ENCODE measurements at places on chromosomes 11 and 22.

DNA sequence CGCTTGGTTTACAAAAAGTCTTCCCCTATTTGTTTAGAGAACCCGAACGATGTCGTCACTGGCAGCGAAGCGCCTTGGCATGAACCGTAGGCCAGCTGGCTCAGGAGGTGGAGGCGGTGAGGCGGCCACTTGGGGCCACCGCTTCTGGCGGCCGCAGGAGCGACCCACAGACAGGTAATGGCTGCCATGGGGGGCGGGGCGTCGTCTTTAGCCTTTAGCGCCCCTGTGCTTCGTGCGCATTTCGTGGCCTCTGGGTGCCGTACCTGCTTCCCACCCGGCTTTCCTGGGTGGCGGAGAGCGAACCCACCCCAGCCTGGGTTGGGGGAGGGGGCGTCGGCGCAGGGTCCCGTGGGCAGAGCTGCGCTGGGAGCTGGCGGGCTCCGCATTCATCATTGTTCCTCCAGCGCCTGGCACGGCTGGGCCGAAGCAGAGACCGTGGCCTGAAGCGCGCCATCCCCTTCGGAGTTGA, 469 bp upstream of the OSBP2 start:
- DNase-seq: no peak

DNA sequence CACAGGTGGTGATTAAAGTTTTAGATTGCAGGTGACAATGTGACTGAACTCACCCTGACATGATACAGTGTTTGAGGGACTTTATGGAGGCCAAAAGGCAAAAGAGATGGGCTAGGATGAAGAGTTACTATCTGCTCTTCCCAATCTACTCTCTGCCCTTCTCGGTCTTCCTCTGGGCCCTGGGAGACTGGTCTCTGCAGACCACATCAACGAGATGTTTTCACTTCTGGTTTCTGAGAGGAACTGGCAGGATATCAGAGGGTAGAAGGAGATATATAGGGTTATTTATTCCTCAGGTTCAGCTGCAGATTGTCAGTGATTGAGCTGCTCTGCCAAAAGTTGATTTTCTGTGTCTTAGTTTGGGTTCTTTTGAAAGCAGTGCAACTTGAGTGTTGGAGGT, 32.4 kb upstream of the CD44 start:
- no peak for DNase-seq

DNA sequence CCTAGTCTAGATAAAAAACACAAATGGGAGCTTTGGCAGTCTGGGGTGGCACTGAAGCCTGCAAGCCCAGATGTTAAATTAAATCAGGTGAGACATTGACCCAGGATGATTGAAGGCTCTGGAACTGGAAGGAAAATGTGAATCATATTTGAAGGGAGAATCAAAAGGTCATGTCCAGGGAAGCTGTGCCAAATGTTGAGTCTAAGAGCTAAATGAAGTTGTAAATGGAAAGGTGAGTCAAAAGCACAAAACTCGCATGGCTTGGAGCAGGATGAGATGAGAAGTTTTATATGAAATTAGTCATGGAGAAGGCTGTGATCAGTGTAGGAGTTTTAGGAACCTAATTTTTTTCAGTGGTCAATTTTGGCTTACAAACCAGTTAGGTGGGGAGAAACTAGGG, 301.1 kb downstream of the BLID start:
- DNase-seq: no peak

- no peak for DNase-seq
Observed at GRCh38 chr11:112751329-112751728, 209.9 kb upstream of the NCAM1 start.

DNA sequence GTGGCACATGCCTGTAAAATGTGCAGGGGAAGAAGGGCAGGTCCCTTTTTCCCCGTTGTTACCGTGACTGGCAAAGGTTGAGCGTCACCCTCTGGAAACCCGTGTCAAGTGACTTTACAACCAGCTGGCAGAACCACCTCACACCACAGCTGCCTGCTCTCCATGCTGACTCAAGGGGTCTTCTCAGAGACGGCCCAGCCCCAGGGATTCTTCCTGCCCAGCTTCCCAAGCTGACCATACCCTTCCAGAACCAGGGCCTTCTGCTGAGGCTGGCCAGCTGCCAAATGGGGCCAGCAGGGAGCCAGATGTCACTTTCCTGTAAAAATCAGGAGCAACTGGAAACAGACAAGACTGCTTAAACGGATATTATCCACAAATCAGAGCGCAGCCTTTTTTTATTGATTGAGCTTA, 6.3 kb downstream of the PC start:
- no peak for DNase-seq

DNA sequence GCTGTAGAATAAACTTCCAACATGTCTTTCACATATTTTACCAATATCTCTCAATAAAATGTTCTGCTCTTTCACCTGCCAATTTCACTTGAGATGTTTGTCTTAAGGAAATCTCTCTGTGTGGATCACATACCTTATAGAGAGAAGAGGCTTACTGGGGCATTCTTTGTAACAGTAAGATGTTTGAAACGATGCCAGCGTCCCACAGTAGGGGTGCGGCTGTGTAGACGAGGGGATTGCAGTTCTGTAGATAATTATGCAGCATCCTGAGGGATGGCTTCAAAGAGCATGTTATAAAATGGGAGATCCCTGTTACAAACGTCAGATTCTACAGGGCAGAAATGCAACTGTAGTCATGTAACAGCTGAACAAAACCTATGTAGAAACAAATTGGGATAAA, 200.0 kb downstream of the TBC1D22A start:
- DNase-seq: no peak

DNA sequence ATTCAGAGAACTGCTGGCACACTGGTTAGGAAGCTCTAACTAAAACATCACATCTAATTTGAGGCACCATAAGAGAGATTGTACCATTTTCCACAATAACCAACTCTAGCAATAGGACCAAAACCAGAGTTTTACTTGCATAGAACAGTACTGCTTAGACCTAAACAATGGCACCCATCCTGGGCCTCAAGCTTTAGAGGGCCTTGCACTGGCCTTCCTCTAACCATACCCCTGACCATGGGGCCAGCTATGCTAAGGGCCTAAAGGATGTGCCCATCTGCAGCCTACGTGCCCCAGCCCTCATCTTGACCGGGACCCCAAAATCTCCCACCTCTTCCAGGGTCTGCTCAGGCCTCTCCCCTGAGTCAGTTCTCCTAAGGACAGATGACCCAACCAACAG, 74.4 kb upstream of the ARHGAP32 start:
- DNase-seq: no peak

DNA sequence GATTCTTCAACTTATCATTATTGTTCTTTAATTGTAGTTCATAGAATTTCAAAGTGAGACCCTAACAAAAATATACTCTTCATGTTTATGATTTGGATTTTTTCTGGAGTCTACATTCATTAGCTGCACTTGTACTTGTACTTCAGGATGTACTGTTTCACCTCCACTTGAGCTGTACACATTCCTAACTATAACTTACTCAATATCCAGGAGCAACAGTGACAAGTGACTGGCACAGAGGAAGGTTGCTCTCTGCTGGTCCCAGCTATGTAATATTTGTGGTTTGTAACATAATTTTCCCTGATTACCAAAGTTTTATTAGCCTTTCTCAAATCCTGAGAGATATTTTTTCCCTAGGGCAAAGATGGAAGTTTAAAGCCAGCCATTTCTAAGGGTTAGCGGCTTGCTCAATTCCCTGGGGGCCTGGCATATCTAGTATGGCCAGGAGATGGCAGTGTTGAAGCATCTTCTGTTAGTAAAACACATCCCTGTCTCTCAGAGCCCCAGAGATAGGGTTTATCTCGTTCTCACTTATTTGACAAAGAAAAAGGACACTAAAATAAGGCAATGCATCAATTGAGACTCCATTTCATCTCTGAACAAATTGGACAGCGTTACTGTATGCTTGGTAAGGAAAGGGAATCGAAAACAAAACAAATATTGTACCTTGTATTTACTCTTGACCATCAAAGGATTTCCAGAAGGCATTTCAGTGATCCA, 14.2 kb downstream of the OR52A5 start:
- peak; percentile 36 for DNase-seq

GRCh38 chr11:57358991-57359390, 20.8 kb downstream of the P2RX3 start:
- no peak for DNase-seq

GRCh38 chr11:116644941-116645305, 127.9 kb downstream of the BUD13 start:
- DNase-seq: no peak

GRCh38 chr22:30414525-30415047, 11.0 kb upstream of the MTFP1 start:
- DNase-seq: no peak

DNA sequence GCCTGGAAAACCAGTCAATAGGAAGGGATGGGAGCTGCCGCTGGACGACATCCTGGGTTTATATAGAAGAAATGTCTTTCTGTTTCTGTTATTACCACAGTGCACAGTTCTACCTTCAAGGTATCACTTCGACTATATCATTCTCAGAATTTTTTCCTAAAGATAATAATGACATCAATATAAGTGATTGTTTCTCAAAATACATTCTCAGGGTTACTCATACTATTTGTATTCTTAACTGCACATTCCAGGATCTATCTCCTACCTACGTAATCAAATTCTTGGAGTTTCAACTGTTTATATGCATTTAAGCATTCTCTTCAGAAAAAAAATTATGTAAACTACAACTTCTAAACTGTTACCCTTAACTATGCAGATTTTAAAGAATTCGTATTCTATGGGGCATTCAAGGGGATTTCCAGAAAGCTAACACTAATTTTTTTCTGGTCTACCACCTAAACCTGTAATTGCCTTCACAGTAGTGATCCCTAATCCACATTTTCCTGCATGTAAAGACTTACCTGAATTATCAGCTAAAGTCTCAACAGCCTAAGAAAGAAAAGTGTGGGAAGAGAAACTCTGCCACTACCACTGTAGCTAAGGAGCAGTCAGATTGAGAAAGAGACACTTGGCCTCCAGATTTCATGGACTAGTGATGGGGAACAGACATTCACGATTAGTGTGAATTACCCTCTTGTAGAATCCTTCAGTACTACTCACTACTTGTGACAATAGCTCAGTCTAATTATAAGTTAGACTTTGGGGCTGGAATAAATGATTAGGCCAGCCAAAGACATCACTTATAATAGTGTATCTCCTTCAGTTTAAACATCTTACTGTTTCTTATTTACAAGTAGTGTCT, at the start of gene OR51B5:
TSS of gene OR51B5 (minus strand) at position 51 of the 862 bp plus-strand sequence. CDS start at position 51, 0 bp downstream.
- DNase-seq: no peak

DNA sequence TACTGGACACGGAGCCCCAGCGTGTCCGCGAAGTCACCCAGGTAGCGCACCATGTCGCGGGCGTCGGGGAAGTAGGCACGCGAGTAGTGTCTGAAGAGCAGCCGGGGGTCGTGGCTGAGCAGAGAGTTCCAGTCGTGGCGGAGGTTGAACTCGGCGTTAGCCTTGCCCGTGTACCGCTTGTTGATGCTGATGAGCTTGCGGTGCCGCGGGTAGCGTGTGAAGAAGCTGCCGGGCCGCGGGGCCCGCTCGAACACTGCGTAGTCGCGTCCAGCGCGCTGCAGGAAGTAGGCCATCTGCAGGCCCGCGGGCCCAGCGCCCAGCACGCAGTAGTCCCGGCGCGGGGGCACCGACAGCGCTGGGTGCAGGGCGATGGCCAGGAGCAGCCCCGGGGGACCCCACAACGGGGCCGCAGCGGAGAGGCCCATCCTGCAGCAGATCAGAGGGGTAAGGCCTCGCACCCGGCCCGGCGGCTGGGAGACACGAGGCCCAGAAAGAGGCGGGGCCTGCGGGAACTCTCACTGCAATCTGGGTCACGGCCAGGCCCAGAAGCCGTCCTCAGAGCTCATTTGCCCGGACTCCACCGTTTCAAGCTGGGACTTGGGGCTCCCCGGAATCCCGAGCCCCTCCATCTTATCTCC, 723 bp downstream of the FOXRED2 start:
- DNase-seq: no peak

DNA sequence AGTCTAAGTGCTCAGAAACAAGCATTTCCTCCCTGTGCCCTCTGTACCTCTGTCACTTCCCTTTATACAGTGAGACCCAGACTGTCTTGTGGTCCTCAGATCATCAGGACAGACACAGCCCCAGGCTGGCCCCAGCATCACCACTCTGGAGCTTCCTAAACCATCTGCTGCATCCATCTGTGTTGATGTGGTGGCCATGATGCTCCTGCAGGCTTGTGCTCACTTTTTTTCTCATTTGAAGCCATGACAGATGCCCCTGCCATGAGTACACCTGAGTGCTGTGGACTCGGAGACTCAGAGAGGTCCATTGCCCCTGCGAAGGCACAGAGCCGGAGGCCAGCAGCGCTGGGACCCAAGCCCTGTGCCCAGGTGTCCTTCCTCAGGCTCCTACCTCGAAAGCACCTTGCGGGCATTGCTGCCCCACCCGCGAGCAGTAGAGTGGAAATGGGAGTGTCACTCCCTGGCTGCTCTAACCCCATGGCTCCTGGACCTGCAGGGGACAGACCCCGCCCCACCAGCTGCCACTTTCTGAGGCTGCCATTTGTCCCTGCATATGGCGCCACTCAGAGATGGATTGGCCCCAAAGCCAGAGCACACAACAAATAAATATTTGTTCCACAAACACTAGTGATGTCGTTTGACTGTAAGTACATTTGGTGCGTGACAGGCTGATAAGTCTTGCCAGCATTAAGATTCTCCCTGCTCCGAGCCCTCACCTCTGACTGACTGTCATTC, 593.5 kb downstream of the TBC1D22A start:
- no peak for DNase-seq

DNA sequence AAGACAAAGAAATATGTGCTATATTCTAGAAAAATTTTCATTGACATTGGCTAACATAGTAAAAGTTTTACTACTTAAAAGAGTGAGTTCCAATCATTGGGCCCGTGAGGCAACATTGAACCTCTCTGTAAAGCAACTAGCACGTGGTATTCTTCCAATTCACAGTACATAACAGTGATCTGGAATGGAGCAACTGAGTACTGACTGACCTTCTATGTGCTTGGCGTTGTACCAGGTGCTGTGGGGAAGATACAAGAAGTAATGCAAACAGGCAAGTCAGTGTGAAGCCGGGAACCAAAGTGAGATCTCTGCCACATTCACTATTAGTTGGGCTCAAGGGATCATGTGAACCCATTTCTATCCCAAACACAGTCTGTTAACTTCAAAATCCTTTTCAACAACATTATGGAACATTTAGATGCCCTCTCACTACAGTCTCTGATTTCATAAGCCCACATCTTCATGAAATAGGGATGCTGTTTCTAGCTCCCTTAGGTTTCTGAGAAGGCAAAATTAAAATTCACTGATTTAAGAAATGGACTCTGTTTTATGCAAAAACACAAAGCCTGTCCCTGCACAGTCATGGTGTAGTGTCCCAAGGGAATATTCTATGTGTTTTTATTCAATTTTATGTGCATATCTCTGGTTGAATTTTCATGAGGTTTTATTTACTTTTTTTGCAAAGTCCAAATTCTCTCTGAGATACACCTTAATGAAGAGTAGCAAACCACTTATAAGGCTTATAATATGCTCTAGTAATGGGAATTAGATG, 61.8 kb upstream of the NCAM1 start:
- DNase-seq: no peak

DNA sequence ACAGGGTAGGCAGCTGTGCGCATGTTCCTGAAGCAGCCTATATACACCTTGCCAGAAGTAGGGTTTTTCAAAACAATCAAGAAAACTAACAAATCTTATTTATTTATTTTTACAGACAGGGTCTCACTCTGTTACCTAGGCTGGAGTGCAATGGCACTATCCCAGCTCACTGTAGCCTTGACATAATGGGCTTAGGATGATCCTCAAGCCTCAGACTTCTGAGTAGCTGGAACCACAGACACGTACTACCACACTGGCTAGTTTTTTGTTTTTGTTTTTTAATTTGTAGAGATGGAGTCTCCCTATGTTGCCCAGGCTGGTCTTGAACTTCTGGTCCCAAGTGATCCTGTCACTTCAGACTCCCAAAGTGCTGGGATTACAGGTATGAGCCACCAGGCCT, 25.7 kb downstream of the CLTCL1 start:
- no peak for DNase-seq

GRCh38 chr11:207863-208180, 314 bp downstream of the RIC8A start:
- peak; percentile 51 for DNase-seq
